ENCODE measurements at places on chromosomes 5 and 9. TPM values are rescaled to one million over a fixed set of nuclear protein-coding genes. Genes with fewer than 3 reads are reported as not detected.

DNA sequence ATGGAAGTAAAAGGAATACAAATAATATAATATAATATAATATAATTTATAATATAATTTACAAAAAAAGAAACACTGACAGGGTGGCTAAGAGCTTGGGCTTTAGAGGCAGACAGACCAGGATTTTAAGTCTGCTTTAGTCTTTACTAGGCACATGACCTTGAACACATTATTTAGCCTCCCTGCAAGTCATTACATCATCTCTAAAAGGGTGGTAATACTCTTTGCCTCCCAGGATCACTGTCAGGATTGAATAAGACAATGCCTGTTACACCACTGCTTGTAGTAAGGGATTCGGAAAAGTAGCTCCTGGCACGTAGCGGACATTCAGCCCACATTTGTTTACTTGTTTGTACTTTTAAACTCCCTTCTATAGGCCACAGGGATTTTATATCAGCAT is 199.8 kb downstream of the GRIA1 start:
- DNase-seq = no peak

DNA sequence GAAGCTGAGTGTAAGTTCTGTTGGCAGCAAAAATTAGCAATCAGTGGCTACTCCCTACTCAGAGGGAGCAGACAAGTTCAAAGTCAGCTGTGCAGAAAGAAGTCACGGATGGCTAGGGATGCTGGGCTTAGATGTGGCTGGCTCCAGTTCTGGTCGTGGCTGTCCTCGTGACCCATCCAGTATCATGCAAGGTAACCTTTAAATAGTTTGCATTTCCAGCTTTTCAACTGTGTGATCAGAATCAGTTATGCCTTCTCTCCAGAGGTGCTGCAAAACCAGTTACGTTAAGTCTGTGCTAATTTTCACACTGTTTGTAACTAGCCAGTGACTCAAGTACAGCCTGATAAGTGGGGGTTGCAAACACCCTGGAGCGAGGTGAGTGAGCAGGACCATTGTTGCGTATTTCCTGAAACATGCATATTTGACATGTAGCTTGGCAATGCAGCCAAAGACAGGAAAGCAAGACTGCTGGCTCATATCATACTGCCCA is 302.4 kb downstream of the ATPSCKMT start:
- no peak for DNase-seq

DNA sequence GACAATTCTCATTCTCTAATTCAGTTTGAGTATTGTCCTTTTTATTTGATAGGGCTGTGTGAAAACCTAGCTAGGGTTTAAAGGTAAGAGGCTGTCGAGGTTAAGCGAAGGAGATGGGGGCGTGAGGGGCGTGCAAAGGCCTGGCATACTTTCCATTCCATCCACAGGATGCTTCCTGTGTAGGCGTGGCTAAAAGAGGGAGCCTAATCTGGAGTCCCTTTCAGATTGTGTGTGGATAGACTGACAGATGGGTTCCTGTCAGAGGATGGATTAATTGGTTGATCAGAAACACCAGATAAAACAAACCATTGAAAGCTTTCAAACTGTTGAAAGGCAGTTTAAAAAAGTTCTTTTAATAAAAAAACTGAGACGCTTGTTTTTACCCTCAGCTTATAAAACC is 1.1 kb upstream of the ELL2 start:
- no peak for DNase-seq

The CCDC187 gene
- total RNA-seq = not detected

The B4GALT1 gene
- 58.1 TPM for total RNA-seq

DNA sequence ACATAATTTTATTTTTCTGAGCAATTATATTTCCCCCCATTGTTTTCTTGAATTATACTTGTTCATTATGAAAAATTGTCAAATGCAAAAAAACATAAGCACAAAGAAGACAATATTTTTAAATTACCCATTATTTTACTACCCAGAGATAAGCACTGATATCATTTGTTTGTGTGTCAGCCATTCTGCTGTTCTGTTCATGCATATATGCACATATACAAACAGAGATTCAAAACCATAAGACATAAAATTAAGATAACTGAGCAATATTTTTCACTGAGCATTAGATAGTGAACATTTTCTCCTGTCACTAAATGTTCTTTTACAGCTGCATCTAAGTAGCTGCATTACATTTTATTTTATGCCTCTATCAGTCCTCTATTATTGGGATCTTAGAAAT is 35.6 kb downstream of the PAM start:
- no peak for DNase-seq

DNA sequence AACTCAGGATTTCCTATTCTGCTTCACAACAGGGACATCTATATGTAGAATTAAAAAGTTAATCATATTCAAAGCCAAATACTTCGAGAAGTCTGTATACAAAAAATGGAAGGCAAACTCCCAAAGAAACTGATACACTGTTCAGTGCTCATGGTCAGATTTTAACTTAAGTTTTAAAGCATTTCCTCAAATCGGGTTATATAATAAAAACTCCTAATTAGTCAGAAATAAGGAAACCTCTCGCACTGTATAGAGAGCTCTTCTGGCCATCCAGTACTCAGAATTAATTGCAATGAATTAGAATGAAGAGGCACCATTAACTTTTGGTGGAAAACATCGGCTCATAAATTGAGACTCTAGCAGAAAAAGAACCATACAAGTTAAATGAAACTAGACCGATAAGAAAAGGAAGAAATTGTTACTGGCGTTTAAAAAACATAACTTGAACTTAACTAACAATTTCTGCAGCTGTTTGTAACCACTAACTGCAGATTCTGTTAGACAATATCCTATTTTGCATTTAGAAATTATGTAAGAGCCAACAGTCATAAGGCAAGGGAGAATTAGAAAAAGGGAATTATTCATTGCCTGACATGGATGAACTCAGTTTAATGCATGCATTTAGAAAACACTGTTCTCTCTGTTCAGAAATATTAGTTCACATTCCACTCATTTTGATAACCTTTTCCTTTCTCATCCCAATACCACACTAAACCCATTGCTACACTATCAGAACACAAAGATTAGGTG is 96.6 kb downstream of the FNBP1 start:
- no peak for DNase-seq

DNA sequence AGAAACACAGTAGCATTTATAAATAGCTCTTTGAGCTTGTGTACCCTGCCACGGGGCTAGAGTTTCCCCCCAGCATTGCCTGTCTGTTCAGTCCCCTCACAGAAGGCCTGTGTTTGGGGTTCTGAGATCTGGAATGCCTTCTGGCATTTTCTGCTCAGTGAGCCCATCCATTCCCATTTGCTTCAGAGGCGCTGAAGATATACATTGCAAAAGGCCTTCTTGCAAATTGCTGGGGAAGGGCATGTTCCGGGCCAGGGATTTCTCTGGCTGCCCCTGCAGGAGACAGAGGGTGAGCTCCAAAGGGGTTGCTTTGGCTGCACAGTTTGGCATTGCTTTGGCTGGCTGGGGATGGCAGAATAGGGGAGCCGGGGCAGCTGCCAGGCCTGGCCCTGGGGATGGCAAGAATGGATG is 308.4 kb downstream of the MSX2 start:
- no peak for DNase-seq

- no peak for DNase-seq
Observed at GRCh38 chr5:36854402-36855140, 22.0 kb upstream of the NIPBL start.

DNA sequence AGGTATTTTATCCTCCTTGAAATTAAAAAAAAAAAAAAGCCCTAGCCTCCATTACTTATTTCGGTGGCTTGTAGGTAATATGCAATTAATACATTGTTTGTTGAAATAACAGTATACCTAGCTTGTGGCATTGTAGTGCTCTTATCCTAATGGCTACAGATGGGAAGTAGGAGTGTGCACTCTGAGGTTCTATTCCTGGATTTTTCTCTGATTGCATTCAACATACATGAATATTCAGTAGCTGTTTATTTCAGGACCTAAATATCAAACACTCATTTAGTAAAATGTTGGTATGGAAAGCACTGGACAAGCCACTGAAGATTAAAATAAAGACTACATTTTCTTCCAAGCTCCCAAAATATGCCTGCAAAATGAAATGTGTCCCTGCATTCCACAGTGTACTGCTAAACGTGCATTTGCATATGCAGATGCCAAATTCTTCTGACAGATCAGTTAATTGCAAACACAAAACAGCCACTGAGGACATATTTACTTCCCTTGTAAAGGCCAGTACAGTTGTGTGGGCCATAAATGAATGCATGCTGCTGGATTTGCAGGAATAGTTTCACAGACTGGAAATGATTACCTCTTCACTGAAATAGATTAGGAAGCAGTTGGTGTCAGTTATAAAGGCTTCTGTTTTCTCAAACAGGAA is 826.1 kb downstream of the PRELID2 start:
- no peak for DNase-seq

DNA sequence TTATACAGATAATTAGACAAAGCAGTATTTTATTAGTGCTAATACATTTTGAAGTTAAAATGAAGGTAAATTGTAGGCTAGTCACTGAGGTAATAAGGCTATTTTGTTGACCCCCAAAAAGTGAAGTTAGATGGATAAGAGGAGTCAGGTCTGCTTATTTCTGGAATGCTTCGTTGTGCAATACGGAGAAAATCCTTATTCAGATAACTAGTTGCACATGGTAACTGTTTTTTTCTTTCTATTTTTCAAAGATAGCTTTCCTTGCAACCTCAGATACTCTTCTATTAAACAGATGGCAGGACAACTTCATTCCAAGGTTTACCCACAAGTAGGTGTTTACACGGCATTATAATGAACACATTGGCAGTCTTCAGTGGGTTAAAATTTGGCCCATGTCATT is 101.1 kb downstream of the TMEM174 start:
- DNase-seq = no peak

GRCh38 chr9:68619636-68620035 is 79.0 kb upstream of the TMEM252 start:
- DNase-seq = no peak

All from liver (tissue), 10 donors.